Activated T-helper 2 cell treated with anti-CD3 and anti-CD28 coated beads, Interferon-gamma antibody, Interleukin-2, Interleukin-4, amounts not matched to agents 10 μg/mL and 5 μg/mL and 100 μg/mL, durations not matched to agents 14 hours and 24 hours and 36 hours (primary cell): ENCODE measurements at places on chromosomes 1 and 21.
A peak's percentile ranks its signal among the peaks of the same experiment; 100 is the strongest.

GRCh38 chr1:225653463-225654276, 747 bp upstream of the ENAH start:
- DNase-seq: peak; percentile 15

DNA sequence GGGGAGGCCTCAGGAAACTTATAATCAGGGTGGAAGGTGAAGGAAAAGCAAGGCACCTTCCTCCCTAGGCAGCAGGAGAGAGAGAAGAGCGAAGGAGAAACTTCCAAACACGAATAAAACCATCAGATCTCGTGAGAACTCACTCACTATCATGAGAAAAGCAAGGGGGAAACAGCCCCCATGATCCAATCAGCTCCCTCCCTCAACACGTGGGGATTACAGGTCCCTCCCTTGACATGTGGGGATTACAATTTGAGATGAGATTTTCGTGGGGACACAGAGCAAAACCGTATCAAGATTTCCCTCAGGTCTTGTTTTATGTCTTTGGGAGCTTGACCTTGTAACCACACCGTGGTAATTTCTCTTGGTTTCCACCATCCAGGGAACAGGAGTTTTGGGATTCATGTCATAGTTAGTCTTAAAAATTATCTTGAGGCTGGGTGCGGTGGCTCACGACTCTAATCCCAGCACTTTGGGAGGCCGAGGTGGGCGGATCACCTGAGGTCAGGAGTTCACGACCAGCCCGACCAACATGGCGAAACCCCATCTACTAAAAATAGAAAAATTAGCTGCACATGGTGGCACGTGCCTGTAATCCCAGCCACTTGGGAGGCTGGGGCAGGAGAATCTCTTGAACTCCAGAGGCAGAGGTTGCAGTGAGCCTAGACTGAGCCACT, 47.2 kb upstream of the NBPF3 start:
- DNase-seq: no peak

- DNase-seq: no peak
Measured at GRCh38 chr1:102640872-102641271, 467.4 kb downstream of the COL11A1 start.

DNA sequence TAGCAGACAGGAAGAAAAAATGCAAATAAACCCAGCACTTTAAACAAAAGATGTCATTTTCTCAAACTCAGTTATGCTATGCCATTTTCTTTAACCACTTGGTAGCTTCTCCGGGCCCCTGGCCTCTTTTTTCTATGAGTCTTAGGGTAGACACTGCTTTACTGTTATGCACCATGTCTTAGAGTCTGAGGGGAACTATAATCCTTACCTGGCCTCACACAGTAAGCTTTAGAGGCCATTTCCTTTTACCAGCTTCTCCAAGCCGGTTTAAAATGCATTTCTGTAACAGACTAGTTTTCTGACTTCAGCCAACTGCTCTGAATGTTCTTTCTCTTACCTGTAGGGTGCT, 73.7 kb upstream of the EDEM3 start:
- DNase-seq: no peak

DNA sequence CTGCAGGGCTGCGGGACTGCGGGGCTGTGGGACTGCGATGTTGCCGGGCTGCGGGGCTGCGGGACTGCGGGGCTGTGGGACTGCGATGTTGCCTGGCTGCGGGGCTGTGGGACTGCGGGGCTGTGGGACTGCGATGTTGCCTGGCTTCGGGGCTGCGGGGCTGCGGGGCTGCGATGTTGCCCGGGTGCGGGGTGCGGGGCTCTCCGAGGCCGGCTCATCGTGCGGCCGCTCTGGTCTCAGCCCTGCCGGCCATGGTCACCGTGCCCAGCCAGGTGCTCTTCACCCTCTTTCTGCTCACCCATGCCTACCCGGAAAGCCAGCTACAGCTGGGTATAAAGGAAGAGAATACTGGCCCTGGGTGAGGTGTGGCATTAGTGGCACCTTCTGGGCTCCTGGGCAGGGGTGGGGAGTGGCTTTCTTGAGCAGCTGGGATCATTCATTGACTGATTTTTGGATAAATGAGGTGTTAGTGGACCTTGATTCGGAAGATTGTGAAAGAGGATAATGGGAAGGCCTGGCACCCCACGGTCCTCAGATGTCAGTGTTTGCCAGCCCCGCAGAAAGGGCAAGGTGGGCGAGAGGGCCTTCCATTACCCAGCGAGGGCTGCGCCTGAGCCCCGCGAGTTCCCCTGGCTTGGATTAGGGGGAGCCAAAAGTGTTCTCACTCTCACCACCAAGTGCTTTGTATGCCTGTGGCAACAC, 36.3 kb downstream of the COQ8A start:
- DNase-seq: no peak

DNA sequence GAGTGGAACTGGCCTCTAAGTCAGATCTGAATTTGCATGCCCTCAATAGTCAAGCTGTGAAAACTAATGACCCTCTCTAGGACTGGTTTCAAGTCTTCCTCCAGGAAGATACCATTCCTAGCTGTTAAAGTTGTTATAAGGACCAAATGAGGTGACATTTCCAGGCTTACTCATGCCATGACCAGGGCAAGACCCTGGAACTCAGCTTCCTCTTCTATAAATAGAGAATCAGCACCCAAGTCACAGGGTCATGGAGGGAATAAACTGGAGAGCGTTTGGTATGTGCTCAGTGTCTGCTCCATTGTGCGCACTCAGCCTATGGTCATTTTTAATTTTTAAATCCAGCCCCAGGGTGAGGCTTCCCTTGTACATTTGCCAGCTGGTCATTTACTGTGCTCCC, 2.5 kb downstream of the S100A9 start:
- DNase-seq: no peak

- no peak for DNase-seq
Measured at GRCh38 chr21:45974073-45975019, 7.2 kb upstream of the COL6A1 start.

DNA sequence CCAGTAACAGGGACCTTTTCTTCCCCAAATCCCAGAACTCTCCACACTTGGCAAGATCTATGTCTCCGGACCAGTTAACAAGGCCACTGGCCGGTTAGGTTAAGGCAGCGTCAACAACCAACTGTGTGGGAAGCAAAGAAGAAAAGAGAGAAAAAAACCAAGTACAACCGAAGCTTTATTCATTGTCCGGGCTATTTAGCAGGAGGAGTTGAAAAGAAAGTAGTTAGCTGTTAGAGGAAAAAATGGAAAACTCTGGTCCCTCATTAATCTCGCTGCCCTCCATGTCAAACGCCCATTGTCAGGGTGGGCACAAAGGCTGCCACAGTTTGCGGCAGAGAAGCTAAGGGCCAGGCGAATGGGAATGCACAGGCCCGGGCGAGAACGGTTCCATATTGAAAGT, 49.3 kb upstream of the GRIK3 start:
- no peak for DNase-seq

DNA sequence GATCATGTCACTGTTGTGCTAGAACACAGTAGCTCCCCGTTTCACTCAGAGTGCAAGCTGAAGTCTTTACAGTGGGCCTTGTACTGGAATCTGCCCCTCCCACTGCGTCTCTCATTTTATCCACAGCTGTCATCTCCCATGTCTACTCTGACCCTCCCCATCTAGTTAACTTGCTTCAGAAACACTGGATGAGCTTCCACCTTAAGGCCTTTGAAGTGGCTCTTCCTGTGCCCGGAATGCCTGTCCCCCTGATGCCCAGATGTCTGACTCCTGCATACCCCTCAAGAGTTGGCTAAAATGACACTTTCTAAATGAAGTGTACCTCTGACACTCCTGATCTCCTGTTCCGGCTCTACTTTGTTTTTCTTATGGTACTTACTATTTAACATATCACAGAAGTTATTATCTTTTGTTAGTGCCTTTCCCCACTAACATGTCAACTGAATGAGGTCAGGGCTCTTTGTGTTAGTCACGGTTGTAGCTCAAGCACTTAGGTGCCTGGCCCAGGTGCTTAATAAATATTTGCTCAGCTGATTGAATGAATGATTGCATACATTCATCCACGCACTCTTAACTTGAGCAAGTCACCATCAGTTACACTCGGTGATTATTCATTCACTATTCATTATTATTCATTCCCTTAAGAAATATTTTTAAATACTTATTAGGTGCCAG, 13.3 kb downstream of the ARV1 start:
- DNase-seq: no peak

- no peak for DNase-seq
Measured at GRCh38 chr1:173409613-173410012, 67.5 kb upstream of the PRDX6 start.

DNA sequence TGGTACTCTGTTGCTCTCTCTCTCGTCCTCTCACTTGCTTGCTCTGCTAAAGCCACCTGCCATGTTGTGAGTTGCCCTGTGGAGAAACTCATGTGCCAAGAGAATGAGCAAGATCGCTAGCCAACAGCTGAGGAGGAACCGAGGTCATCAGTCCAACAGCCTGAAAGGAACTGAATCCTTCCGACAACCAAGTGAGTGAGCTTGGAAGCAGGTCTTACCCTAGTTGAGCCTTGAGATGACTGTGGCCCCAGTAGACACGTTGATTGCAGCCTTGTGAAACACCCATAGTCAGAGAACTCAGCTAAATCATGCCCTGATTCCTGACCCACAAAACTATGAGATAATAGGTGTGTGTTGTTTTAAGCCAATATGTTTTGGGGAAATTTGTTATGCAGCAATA, 48.1 kb upstream of the BACH1 start:
- DNase-seq: no peak

DNA sequence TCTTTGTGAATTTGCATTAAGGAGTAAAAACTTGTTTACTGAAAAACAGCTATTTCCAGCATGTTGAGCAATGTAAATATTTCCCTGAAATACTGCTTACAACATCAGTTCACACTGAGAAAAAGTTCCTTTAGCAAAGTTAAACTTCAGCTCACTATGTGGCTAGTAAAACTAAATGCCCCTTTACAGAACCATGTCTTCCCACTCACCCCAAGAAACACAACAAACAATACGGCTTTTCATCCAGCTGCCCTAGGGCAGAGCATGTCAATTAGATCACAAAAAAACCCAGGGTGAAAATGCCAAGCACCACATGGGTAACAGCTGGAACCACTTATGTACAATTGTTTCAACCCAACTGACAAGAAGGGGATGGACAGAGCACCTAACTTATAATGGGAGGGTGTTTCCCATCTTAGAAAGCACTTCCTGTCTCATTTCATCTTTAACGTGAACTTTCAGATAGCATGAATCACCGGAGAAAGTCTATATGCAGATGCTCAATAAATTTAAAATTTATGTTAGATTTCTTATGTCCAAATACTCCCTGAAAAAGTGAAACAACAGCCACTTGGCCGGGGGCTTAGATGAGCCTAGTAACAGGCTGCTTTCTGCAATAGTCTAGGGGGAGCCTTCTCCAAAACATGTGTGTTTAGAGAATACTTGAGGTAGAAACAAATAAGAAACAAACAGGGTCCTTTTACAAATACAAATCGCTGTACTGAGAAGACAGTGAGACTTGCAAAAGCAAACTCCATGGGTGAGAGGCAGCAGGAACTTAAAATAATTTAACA, 6.6 kb downstream of the NID1 start:
- DNase-seq: no peak

DNA sequence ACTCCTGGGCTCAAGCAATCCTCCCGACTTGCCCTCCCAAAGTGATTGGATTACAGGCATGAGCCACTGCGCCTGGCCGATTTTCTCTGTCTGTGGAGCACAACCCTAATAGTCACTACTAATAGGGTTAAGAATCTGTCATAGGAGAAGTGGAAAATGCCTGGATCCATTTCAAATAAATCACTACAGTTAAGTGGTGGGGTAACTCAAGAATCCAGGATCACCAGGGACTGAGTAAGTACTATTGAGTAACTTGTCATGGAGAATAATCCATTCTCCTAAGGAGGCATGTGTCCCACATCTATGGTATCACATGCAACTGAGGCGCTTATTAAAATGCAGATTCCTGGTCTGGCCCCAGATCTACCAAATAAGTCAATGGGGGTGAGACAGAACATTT, 53.2 kb downstream of the OPTC start:
- DNase-seq: no peak

DNA sequence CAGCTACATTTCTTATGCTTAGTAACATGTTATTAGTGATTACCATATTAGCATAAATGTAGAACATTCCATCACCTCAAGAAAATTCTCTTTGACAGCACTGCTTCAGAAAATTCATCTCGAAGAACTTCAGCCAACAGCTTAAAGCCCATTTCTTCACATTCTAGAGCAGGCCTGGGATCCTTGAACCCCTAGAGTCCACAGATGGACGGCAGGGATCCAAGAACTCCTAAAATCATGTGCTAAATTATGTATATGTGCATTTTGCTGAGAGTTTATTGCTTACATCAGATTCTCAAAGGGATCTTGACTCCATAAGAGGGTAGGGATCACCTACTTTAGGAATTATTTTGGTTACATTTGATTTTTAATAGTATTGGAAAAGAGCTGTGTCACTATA, 76.2 kb upstream of the TEKT2 start:
- no peak for DNase-seq

GRCh38 chr1:222970040-222970439, 155.2 kb downstream of the DISP1 start:
- no peak for DNase-seq

GRCh38 chr1:235287208-235287882, 40.6 kb downstream of the ARID4B start:
- DNase-seq: no peak

GRCh38 chr21:46146856-46147255, 8.5 kb downstream of the FTCD start:
- DNase-seq: no peak

GRCh38 chr1:19840228-19840627, 25.1 kb upstream of the RNF186 start:
- no peak for DNase-seq

- no peak for DNase-seq
Measured at GRCh38 chr1:33740040-33740744, 123.7 kb upstream of the HMGB4 start.
